ENCODE measurements at places on chromosomes 3 and 15. TPM values are rescaled to one million over a fixed set of nuclear protein-coding genes. Genes with fewer than 3 reads are reported as not detected.
A peak's percentile ranks its signal among the peaks of the same experiment; 100 is the strongest.

DNA sequence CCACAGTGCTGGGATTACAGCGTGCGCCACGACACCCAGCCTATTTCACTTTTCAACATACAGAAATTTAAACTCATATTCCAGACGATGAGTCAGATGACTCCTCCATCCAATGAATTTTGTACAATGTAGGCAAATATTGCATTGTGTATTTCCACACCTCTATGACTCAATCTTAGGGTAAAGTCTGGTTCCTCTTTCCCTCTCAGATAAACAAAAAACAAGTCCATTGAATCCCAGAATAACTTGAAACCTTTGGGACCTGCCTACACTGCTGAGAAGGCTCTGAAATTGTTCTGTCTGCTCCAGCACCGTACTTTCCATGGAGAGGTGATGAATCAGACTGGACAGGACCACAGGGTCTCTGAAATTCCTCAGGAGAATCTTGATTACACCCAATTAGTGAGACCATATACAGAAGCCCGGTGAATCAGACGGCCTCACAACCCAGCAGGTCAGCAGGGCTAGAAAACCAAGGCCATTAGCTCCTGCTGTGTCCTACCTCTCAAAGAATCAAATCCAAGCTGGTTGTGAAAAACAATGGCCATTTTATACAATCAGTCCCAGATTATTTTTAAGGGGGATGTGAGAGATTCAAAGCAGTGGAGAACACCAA, 112.6 kb downstream of the ERC2 start:
- DNase-seq, result no peak

- DNase-seq, result peak; percentile 30
These were observed 43.3 kb downstream of the POMGNT2 start for GRCh38 chr3:43062564-43063040.

DNA sequence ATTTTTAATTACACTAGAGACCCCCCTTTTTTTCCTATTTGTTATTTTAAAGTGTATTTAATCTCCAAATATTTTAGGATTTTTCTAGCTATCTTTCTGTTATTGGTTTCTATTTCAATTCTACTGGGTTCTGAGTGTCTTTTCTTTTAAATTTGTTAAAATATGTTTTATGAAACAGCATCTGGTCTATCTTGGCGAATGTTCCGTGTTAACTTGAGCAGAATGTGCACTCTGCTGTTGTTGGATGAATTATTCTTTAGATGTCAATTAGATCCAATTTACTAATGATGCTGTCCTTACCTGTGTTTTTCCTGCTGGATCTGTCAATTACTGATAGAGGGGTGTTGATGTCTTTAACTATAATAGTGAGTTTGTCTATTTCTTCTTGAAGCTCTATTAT, 462.0 kb upstream of the CNTN3 start:
- no peak for DNase-seq

- DNase-seq, result no peak
These were observed 33.4 kb downstream of the SLCO3A1 start for GRCh38 chr15:91886878-91887277.

GRCh38 chr15:73758461-73758860, 5.3 kb upstream of the INSYN1 start:
- no peak for DNase-seq

DNA sequence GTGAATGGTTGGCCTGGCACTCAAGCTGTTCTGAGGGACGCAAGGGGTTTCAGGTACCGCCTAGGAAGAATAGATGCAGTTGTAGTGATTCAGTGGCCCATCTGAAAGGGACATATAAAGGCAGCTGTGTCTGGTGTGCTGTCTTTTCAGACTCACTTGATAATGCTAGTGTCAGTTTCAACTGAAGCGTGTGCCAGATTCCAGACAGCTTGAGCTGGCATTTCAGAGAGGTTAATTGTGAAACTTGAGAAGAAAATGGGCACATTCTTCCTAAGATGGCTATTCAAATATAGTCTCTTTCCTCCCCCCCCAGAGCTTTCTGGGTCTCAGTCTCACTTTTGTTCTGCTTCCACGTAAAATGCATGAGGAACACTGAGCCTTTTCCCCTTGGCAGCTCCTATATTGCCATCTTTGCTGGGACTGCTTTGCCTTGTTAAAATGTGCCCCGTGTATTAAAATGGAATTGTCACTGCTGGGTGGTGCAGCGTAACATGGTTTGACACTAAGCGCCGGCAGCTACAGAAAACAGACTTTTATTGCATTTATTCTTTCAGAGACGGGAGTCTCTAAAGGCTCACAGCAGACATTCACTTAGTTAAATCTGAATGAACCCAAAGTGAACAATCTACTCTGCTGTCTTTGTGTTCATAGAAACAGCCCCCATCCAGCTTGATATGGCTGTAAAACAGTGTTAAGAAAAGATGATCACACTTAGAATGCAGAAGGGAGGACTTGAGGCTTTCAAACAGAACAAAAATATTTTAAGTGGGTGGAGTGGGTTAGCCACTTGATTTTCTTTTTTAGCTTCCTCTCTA, 478.7 kb downstream of the RBMS3 start:
- peak; percentile 71 for DNase-seq

DNA sequence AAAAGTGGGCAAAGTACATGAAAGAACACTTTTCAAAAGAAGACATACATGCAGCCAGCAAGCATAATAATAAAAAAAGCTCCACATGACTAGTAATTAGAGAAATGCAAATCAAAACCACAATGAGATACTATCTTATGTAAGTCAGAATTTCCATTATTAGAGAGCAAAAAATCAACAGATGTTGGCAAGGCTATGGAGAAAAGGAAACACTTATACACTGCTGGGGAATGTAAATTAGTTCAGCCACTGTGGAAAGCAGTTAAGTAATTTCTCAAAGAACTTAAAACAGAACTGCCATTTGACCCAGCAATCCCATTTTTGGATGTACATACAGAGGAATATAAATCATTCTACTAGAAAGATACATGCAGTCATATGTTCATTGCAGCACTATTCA, 360.7 kb downstream of the NSUN3 start:
- DNase-seq, result no peak

GRCh38 chr3:23900744-23901143, 16.0 kb downstream of the NKIRAS1 start:
- DNase-seq, result no peak

CGNL1 gene
- total RNA-seq, result 4.0 TPM

UACA gene
- 33.0 TPM for total RNA-seq

DPPA2 gene
- 1.2 TPM for total RNA-seq

All from neural progenitor cell (in vitro differentiated cells).